CD4-positive, alpha-beta T cell (primary cell): ENCODE measurements at places on chromosomes 1 and 21.

DNA sequence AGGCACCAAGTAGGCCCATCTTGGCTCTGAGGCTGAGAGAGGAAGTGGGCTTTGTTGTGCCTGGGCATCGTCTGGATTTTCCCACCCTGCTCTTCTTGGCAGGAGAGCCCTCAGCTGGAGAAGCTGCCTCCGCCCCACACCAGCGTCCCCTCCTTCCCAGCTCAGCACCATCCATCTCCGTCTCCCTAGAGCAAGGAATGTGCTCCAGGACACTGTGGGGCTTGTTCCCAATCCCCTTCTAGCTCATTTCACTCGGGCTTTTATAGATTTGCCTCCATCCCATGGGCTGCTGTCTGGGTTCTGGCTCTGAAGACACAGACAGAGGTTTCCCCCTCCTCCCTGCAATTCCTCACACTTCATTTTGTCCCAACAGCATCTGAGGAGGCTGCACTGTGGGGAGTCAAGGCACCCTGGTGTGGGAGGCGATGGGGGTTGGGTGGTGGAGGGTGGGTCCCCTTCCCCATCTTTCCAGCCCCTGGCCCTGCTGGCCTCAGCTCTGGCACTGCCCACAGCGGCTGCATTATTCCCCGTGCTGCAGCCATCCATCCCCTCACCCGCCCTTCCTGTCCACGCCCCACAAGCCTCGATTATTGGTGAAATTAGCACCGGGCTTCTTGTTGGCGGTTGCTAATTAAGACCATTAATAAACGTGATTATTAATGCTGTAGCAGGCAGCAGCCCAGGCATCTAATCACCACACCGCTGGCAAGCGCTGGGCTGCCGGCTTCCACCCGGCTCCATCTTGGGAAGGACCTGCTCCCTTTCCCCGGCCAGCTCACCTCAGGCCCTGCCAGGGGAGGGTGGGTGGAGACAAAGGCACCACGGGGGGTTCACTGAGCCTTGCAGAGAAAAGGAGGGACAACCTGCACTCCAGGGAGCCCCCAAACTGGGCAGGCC is 21.7 kb downstream of the RHBG start:
- no peak for DNase-seq

DNA sequence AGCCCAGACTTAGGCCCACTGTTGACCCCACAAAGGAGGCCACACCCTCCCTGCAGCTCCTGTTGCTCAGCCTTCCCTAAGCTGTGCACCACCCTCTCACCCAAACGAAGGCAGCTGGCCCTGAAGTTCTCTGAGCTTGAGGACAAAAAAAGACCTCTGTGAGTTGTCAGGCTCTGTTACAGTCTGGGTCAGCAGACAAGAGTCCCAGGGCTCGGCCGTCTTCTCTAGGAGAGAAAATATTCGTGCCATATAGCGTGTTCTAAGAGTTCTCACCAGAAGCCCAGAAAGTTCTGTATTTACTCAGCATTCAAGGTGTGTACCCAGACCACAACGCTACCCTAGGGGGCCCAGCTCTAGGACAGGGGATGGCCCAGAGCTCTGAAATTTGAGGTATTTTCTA is 25.5 kb upstream of the LYST start:
- DNase-seq = no peak

- no peak for DNase-seq
Measured at GRCh38 chr1:19418503-19418971, 66.8 kb downstream of the CAPZB start.

DNA sequence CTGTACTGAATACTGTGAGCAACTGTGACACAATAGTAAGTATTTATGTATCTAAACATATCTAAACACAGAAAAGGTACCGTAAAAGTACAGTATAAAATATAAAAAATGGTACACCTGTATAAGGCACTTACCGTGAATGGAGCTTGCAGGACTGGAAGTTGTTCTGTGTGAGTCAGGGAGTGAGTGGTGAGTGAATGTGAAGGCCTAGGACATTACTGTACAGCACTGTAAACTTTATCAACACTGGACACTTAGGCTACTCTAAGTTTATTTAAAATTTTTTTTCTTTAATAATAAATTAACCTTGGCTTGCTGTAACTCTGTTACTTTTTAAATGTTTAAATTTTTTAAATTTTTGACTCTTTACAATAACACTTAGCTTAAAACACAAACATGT is 24.5 kb upstream of the SHCBP1L start:
- DNase-seq = no peak

DNA sequence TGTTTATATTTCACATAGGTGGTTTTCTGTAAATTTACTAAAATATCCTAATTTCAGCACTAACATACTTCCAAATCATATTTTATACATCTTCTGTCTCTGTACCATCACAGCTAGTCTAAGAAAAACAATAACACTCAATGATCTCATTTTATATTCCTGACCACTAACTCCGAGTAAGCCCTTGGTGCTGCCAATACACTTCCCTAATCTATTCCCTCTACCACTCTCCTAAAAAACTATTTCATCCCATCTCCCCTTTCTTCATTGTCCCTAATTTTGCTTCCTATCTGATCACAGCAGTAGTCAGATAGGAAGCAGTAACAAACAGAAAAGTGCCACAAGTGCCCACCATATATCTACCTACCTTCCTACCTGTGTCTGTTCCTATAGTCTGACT is 36.2 kb downstream of the ASH1L start:
- no peak for DNase-seq

GRCh38 chr1:227215863-227216510 is 102.3 kb downstream of the CDC42BPA start:
- DNase-seq = no peak

- DNase-seq = no peak
Measured at GRCh38 chr1:89460325-89460724, 64.3 kb upstream of the LRRC8B start.

- DNase-seq = no peak
Measured at GRCh38 chr21:34722684-34723300, 54.0 kb downstream of the CLIC6 start.

DNA sequence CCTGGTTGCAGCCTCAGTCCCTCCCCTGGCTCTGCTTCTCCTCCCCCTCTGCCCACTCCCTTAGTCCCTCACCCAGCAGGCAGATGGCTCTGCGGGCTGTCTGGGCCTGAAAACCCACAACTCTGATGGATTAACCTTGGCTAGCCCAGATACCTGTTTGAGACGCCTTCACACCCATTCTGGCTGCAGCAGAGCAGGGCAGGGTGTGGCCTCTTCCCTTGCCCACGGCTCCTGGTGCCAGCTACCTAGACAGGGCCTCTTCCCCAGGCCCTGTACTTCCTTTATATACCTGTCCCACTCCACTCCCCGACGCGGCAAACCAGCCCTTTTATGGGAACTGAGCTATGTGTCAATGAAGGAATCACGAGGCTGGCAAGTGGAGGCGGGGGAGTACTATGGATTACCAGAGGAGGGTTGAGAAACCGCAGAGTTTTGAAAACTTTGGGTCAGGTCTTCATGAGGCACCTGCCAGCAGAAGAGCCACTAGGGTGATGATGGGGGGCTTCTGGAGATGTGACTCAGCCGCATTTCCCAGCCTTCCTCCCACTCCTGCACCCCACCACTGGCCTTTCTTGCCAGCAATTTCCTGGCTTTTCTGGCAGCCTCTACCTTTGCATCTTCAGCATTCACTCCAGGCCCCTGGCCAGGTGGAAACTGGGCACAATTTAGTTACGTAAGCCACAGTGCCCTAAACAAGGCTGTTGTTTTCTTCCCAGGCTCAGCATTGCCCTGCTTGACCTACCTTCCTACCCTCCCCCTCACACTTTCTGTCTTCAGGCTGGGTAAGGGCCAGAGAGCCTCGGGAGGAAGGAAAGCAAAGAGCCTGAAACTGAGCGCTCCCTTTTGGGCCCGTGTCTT is at the start of gene CHI3L1:
CHI3L1 (minus strand) TSS at position 259 of the 858 bp plus-strand sequence; CDS start at position 178, 81 bp downstream.
- DNase-seq = no peak

DNA sequence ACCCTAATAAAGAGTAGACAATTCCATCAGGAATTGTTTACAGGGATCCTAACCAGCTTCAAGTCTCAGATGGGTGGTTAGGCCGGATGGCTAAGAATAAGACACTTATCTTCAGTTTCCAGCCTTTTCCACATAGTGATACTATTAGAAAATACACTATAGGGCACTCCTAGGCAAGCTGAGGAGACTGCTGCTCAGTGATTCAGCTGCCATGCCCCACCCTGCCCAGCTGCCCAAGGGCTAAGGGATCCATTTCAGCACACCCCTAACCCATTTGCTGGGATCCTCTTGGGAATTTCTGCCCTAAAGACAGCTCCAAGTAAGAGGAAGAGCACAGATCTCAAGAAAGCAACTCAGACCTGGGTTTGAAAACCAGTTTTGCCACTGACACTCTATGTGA is 31.9 kb downstream of the PLPP3 start:
- no peak for DNase-seq

GRCh38 chr21:33643658-33644311 is 1.5 kb downstream of the ITSN1 start:
- no peak for DNase-seq

GRCh38 chr1:222138095-222138494 is 396.2 kb upstream of the DUSP10 start:
- DNase-seq = no peak

GRCh38 chr1:67788238-67788790 is 45.0 kb downstream of the GNG12 start:
- DNase-seq = no peak

DNA sequence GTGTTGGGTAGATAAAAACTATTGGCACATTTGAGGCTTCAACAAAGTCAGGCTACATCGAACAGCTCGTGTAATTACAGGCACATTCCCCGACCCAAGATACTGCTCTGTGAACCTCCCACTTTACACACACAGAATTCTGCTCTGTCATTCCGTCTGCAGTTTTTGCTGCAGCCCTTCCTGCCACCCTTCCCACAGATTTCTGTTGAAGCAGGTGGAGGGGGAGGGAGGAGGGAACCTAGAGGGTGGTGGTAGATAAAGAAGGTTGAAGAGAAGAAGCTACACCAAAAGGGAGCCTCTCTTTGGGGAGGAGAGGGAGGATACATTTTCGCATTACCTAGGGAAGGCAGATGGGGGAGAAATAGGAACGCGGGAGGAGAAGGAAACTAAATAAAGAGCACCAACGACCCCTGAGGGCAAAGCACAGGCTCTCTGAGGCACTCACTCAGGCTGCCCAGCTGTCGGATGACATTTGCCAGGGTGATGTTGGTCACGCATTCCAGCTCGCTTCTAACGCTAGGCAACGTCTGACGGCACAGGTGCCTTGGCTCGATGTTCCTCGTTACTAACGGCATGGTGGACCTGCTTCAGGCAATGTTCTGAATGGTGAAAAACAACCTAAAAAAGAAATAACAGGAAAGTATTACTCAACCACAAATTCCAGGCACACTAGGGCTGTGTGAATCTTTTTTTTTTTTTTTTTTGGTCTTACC is 36.0 kb downstream of the GPR3 start:
- DNase-seq = no peak

GRCh38 chr1:150535511-150536287 is 13.5 kb upstream of the ADAMTSL4 start:
- DNase-seq = no peak

DNA sequence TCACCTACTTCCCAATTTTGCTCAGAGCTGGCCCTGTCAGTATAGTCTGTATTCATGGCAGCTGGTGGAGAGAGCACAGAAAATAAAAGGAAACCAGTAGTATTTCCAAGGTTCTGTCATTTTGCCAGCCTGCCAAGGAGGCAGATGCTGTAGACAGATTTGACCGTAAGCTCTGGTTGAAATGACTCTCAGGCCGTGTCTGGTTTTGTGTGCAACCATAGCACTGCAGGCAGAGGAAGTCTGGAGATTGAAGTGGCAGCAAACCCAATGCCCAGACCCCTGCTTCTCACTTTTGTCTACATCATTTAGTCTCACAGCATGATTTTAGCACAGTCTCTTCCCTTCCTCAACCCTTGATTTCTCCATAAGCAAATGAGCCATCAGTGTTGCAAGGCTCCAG is 291.7 kb downstream of the PAPPA2 start:
- DNase-seq = no peak

DNA sequence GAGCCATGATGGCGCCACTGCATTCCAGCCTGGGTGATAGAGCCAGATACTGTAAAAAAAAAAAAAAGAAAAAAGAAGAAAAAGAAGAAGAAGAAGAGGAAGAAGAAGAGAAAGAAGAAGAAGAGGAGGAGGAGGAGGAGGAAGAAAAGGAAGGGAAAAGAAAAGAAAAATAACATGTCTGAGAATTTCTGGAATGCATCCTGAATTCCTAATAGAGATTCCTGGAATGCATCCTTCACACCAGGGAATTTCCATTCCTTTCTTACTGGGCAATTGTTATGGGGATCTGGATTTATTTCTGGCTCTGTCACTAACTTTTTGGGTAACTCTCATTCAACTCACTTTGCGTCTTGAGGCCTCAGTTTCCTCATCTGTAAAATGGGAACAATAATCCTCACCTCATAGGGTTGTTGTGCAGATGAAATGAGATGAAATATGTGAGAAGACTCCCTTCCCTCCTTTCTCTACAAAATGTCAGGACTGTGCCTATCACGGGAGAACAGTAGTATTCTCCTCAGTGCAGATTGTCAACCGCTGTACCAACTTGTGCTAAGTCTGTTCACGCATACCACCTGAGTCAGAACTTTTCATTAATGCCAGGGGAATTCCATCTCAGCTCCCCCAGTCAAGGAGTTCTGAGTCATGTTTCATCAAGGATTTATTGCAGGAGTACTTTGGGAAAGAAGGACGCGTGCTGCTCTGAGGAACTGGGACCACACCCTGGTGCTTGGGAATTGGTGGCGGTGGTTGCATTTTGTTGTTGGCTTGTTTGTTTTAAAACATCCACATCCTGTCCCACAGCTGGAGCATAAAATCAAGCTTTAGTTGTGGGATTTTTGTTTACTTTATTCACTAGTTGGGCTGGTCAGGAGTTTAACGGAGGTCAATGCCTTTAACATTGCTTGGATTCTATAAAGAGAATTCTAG is 42.4 kb upstream of the ROR1 start:
- no peak for DNase-seq

GRCh38 chr1:117828201-117828600 is 101.2 kb downstream of the GDAP2 start:
- DNase-seq = no peak

GRCh38 chr1:247854899-247855545 is 2.0 kb upstream of the TRIM58 start:
- DNase-seq = no peak

DNA sequence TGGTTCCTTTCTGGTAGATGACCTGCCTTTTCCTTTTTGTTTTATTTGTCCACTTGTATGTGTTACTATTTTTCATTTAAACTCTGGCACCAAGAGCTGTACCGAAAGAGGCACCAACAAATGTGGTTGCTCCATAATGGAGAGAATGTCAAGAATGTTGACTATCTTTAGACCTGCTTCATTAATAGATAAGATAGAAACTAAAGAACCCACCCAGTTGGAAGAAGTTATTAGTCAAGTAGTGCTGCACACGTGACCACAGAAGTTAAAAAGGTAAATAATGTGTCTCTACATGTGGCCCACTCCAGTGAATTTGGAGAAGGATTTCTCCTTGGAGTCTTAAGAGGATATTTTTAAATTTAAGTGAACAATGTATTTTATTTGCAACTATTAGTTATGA is 9.3 kb downstream of the ATP1A1 start:
- DNase-seq = no peak

- DNase-seq = no peak
Measured at GRCh38 chr1:161921990-161922389, 101.7 kb downstream of the OLFML2B start.

DNA sequence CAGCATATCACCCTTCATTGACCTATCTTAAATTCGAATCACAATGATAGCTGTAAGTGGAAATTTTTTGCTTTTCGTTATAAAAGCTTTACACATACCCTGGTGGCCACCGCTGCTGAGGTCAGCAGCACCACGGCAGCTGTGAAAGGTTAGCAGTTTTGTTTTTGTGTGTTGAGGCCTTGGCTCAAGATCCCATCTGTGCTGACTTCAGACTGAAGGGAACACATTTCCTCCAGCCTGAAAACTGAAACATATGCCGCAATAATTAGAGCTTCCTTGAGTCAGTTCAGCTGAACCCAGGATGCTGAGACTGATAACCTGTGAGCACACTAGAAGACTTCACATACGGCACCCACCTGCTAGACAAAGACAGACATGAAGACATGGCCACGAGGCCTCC is 103.0 kb downstream of the SMYD3 start:
- no peak for DNase-seq
